Stimulated activated CD4-positive, alpha-beta T cell treated with anti-CD3 and anti-CD28 coated beads, Interleukin-2, amount 100 ng/mL, for 48 hours (primary cell): ENCODE measurements at places on chromosomes 11 and 22.

GRCh38 chr11:96199563-96200025 is 143.4 kb downstream of the MAML2 start:
- DNase-seq = no peak

GRCh38 chr22:32494971-32495370 is 20.4 kb downstream of the FBXO7 start:
- DNase-seq = no peak

DNA sequence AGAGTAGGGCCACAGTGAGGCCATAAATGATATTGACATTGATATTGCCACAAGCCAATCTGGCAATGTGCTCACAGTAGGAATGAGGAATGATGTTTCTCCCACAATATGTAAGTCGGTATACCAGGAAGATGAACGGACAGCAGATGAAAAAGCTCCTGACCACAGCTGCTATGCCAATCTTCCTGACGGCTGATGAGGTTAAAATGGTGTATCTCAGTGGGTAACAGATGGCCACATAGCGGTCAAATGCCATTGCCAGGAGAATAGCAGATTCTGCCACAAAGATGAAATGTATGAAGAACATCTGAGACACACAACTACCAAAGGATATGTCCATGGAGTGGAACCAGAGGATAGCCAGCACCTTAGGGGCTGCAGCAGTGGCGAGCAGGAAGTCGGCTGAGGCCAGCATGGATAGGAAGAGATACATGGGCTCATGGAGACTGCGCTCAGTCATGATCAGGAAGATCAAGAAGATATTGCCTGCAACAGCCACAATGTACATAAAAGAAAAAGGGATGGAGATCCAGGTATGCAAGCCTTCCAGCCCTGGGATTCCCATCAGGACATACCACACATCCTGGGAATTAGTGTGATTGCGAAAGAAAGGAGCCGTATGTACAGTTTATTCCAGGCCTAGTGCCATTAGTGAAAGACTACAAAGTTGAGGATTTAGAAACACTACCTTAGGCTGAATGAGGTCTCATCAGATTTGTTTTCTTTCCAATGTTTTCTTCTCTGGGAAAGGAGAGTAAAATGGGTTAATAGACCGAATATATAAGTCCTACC is 22.2 kb downstream of the OR51V1 start:
- DNase-seq = no peak

GRCh38 chr11:57434640-57435546 is 8.0 kb upstream of the SLC43A3 start:
- DNase-seq = no peak
